ENCODE measurements at places on chromosomes 5 and 9.
A peak's percentile ranks its signal among the peaks of the same experiment; 100 is the strongest.

- no peak for DNase-seq
Observed at GRCh38 chr5:54224103-54224826, 86.1 kb downstream of the ARL15 start.

DNA sequence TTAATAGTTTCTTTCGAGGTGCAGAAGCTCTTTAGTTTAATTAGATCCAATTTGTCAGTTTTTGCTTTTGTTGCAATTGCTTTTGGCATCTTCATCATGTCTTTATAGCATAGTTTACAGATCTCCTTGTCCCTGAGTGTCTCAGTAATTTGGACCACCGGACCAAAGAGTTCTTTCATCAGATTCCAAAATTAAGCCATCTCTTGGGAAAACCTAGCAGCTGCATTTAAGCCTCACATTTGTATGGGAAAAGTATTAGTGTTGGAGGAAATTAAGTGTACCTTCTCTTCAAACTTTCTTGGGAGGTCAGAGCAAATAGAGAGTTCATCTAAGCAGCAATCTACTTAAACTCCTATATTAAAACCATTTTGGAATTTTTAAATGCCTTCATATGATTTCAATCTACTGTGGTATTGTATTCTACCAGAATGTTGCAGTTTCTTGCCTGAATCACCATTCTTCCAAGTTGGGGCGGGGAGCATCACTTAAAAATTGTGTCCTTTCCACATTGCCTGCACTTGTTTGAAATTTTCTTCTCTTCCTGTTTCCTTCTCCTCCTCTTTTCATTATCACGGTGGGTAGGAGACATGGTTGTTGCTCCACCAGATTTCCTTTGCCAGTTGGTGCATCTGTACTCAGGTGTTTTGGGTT is 97.3 kb upstream of the DAB2 start:
- DNase-seq, result no peak

GRCh38 chr9:114641967-114642366 is 15.6 kb downstream of the TEX53 start:
- DNase-seq, result no peak

DNA sequence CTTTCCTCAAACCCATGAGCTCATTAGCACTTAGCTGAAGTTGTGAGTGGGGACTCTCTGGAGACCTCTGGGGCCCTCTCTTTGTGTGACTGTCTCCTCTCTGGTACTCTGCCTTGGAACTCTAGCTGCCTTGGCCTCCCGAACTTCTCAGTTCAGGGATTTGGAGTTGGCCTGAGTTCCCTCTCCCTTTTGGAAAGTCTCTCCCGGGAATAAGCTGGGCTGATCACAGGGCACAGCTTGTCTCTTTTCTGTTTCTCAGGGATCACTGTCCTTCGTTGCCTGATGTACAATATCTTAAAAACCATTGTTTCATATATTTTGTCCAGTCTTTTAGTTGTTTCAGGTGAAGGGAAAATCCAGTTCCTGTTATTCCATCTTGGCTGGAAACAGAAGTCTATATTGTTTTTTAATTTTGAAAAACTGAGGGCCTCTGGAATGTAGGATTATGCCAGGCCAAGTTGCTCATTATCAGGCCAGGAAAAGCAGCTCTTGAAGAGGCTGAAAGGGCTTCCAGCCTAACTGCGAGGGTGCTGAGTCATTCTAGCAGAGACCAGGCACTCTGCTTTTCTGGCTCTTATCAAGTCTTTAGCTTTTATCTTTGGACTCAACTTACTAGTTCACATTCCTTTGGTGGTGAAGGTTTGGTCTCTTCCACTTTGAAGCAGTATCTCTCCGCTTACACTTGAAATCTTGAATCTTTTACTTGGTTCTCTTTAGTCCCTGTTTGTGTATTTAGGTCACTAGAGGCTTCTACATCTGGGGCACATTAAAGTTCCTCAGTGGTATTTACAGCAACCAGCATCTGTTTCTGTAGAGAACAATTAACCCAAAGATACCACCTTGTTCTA is 8.4 kb upstream of the RGS3 start:
- DNase-seq, result no peak

DNA sequence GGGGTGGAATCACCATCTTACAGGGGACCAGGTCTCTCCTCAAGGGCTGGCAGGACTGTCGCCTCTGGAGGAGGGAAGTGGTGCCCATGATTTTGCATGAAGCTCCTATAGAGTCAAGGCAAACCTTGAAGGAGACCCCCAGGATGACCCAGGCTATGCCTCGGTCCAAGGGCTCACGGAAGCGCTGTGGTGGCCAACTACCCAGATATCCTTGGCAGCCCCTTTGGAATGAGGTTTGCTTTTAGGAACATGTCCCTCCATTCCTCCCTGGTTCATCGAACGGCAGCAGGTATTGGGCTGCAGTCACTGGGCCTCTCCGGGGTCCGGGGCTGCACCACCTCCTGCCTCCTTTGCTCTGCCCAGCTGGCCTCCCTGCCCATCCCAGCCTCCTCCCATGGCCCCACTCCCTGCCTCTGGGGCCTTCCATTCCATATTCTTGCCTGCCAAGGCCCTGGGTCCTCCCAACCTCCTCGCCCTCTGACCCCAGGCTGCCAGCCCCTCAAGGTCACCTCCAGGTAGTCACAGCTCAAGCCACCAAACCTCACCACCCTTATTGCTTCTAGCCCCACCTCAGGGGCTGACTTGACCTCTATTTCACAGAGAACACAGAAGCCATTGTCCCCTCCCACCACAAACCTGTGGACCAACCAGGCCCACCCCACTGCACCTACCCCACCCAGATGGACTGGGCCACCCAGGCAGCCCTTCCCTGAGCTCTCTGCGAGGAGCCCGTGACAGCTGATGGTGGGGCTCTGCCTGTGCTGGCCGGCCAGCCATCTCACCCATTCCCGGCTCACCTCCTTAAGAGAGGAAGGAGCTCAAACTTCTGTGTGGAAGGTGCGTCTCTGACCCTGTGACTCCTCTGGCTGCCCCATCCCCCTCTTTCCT is 3.6 kb upstream of the IL3 start:
- peak; percentile 0 for DNase-seq

DNA sequence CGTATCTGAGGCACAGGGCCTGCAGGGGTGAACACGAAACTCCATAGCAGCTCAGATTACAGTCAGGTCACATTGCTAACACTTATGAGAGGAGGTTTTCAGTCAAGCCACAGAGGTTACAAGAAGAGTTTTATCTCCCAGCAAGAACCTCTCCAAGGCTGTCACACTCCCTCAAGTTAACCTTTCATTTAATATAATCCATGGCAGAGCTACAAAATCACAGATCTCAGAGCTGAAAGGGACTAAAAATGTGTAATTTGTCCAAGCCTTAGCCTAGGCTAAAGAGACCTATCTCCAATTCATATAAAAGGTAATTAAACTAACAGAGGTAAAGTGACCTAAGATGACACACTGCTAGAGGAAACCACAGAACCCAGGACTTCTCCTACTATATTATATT is 57.2 kb downstream of the MLANA start:
- no peak for DNase-seq

GRCh38 chr5:94433397-94434163 is 184.8 kb downstream of the KIAA0825 start:
- DNase-seq, result no peak

- DNase-seq, result no peak
Observed at GRCh38 chr9:123724211-123724796, 205.6 kb downstream of the DENND1A start.

GRCh38 chr5:94932259-94932658 is 313.8 kb downstream of the SLF1 start:
- no peak for DNase-seq

GRCh38 chr5:77325921-77326541 is 115.6 kb downstream of the PDE8B start:
- no peak for DNase-seq

All from activated CD4-positive, alpha-beta T cell treated with anti-CD3 and anti-CD28 coated beads, Interleukin-2, amount 50 U/mL, for 24 hours (primary cell).